ENCODE measurements at places on chromosomes 3 and 15. TPM values are rescaled to one million over a fixed set of nuclear protein-coding genes. Genes with fewer than 3 reads are reported as not detected.

- no peak for DNase-seq
These were observed 157.4 kb upstream of the PFN2 start for GRCh38 chr3:150128126-150128525.

- no peak for DNase-seq
These were observed 337.4 kb upstream of the C2CD4B start for GRCh38 chr15:62502451-62502850.

DNA sequence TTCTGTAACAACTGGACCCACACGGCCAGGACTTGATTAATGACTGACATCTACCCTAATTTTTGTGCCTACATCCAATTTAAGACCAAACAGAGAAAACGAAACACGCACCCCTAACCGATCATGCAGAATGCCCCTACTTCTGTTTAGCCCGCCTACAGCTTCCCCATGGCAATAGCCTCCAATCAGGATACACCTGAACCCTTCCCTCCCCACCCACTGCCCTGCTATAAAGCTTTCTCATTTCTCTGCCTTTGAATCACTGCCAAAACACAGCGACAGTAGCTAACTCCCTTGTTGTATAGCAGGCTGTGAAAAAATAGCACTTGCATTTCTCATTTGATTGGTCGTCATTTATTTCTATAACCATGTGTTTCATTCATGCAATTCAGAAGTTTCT, 45.2 kb upstream of the DPPA4 start:
- DNase-seq = no peak

DNA sequence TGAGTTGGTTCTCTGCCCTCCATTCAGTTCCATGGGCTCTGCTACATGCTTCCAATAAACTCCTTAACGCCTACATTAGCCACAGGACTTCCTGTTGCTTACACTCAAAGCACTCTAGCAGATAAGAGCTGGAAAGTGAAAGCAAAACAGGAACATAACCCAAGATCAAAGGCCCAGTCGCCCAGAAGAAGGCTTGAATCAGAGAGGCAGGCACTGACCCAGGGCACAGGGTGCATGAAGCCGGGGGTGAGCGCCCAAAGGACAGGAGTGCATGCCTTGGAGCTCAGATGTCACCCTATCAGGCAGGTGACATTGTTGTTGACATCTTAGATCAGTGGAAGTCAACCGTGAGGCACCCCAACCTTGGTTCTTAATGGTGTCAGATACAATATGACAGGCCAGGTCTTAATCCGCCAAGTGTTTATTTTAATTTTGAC, 235.1 kb downstream of the UACA start:
- DNase-seq = peak; percentile 69

DNA sequence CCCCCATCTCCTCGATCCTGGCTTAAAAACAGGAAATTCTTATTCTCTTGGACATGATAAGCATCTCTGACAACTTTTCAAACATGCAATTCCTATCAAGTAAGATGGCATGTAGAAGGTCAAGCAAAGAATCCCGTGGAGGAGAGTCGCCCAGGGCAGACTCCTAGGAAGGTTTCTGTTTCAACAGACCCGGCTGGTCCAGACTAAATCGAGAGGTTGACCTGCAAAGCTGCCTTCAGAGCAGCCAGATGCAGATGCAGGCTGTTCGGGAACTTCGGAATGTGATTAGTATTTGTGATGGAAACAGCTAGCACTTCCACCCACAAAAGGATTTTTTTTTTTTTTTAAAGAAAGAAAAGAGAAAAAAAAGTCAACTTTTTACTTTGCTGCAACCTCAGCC, 216.8 kb downstream of the NR1D2 start:
- no peak for DNase-seq

GRCh38 chr3:116288485-116288884, 156.8 kb downstream of the LSAMP start:
- DNase-seq = no peak

Gene LRIG1
- total RNA-seq = 35.3 TPM

DNA sequence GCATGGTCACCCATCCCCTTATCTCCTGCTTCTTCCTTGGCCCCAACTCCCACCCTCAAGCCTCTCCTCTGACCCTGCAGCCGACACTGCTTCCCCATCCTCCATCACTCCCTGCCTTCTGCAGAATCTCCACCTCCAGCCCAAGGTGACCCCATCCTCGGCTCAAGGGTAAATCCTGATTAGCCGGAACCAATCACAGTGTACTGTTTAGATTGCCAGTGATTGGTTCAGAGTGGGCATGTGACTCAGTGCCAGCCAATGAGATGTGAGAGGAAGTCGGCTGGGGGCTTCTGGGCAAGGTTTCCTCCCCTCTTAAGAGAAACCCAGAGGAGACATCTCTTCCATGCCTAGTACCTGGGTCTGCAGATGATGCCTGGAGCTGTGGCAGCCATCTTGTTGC, 10.3 kb downstream of the CACNA2D2 start:
- no peak for DNase-seq

Measured in T-cell (primary cell).